ENCODE measurements at places on chromosomes 11 and 22.
A peak's percentile ranks its signal among the peaks of the same experiment; 100 is the strongest.

- DNase-seq, result no peak
Observed at GRCh38 chr11:74932169-74932568, 16.7 kb downstream of the XRRA1 start.

DNA sequence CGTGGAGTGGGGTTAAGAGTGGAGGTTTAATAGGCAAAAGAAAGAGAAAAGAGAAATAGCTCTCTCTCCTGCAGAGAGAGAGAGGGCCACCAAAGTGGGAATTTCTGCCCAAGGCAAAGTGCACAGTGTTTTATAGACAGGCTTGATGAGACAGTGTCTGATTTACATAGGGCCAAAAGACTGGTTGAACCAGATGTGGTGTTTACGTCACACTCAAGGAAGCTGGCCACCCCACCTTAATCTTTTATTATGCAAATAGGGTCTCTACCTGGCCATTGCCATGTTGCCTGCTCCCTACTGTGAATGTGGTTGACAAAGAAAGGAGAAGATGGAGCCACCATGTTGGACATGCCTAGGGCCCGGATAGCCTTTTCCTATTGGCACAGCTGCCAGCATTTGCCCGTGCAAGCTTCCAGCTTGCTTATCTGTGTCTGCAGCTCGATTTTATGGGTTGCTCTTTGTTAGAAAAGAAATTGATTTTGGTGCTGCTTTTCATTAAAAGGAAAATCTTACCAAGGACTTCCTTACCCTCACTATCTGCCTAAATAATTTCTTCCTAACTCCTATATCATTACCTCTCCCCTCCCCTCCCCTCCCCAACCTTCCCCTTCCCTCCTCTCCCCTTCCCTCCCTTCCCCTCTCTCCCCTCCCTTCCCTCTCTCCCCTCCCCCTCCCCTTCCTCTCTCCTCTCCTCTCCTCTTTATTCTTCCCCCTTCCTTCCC lies 436.0 kb downstream of the NELL1 start:
- DNase-seq, result no peak

GRCh38 chr11:1370186-1371025 lies 19.3 kb upstream of the BRSK2 start:
- DNase-seq, result no peak

DNA sequence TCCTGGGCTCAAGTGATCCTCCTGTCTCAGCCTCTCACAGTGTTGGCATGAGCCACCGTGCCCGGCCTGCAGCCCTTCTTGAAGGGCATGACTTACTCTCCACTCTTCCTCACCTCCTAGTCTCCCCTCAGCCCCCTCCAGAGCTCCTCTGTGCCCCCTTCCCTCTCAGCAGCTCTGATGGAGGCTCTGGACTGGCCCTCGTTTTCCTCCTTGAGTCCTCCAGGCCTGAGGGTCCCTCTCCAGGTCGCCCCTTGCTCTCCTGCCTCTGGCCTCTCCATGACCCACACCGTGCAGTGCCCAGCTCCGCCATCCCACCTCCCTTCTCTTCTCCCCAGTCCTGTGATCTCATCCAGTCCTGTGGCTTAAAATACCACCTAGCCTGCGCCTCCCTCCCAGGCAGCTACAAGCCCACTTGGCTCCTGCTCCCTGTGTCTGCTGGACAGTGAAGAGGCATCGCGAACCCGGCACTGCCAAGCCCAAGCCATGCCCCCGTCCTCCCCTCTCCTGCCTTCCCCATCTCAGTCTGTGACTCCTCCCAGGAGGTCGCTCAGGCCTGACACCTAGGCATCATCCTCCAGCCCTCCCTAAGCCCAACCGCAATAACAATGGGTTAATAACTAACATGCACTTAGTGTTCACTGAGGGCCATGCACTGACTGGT lies 11.9 kb downstream of the KCNJ4 start:
- DNase-seq, result no peak

DNA sequence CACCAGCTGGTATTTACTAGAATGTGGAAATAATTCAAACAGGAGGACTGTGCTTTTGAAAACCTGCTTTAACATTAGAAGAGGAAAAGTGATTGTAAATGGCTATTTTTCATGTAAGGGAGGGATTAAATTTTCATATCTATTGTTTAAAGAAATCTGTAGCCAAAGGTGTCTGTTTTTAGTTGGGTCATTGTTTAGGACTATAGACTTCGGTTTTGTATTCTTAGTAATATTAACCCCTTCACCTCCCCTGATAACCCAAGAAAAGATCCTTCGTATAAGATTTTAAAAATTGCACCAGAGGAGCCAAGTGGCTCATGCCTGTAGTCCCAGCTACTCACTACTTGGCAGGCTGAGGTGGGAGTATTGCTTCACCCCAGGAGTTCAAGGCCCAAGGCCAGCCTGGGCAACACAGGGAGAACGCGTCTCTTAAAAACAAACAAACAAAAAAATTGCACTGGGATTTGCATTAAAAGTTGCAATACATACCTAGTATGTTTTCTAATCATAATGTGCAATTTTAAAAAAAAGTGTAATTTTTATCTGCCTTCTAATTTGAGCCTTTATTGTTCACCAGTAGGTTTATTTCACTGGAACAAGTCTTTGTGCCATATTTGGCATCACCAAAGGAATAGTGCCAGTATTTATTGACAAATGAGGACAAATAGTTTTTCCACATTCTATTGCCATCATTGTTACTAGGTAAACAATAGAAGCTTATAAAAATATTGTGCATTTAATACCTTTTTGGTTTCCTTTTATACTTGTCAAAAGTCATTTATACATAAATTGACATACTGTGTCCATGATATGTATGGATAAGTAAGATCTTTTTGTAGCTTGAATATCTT lies 34.3 kb downstream of the MTMR3 start:
- DNase-seq, result no peak

DNA sequence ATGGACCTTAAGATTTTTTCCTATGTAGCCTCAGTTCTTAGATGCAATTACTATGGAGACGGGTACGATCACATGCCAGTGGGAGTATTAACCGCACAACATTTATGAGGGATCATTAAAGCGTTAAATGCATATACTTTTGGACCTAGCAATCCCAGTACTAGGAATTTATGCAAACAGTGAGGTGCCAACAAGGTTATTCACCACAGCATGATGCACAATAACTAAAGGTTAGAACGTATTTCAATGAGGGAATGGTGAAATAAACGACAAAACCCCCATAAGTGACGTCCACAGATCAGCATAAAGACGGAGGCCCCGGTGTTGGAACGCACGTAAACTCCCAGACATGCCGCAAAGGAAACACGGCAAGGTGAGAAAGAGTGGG lies 539 bp downstream of the SIRT3 start:
- DNase-seq, result no peak

DNA sequence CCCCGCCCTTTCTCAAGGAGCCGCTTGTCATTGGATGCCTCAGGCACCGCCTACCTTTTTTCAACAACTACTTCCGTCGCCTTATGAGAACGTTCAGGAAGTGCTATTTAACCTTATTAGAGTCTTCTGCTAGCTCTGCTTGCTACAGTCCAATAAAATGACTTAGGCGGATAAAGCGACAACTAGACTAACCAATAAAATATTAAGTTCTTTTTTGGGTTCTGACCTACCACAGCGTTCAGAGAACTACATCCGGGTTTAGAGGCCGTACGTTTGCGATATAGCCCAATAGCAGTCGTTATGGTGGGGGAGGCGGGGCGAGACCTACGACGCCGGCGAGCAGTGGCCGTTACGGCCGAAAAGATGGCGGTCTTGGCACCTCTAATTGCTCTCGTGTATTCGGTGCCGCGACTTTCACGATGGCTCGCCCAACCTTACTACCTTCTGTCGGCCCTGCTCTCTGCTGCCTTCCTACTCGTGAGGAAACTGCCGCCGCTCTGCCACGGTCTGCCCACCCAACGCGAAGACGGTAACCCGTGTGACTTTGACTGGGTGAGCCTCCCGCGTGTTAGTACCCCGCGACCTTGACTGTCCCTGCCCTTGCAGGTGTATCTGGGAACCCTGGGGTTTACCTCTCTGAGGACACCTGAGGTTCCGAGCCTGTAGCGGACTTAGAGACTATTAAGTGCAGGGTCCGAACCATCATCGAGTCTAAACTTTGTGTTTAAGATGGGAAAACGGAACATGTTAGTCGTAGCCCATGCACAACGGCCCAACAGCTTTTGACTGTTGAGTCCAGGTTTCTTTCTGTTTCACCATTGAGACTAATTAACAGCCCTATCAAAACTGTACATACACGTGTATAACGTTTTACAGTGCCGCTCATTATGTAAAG lies at the start of gene TMX2:
TMX2 (plus strand) TSS at position 338 of the 895 bp plus-strand sequence; CDS start at position 364, 26 bp downstream.
- peak; percentile 95 for DNase-seq

GRCh38 chr11:116812109-116812508 lies 11.0 kb downstream of the APOA4 start:
- DNase-seq, result no peak
